Stimulated activated CD4-positive, alpha-beta T cell treated with anti-CD3 and anti-CD28 coated beads, Interleukin-1b, Interleukin-23, amount 100 ng/mL, for 24 hours (primary cell): ENCODE measurements at places on chromosomes 16 and 17.

DNA sequence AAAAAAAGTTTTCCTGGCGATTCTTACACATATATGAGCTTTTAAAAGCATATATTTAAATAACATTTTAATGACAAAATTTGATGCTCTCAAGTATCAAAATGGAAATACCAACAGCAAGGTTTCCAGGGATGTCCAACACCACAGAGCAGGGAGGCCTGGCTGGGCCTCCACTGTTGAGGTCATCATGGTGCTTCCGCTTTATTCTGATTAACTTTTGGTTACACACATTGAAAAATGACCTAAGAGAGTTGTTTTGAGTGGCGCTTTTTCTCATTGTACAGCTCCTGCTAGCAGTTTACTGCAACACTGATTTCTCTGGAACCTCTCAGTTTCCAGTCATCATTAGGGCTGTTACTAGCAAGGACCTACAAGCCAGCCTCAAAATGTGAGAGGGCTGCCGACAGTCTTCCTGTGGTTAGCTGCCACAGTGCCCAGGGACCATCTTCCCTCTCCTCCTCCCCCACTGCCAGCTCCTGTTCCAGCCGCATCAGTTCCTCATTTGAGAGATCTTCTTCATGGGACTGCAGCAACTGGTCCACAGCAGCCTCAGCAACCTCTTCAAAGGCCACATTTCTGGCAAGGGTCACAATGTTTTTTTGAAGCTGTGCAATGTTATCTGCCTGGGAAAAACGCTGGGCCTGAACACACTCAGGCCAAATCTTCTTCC is 21.3 kb downstream of the DEF8 start:
- no peak for DNase-seq

- no peak for DNase-seq
These were observed 11.2 kb downstream of the SULT1A2 start for GRCh38 chr16:28585674-28586073.

DNA sequence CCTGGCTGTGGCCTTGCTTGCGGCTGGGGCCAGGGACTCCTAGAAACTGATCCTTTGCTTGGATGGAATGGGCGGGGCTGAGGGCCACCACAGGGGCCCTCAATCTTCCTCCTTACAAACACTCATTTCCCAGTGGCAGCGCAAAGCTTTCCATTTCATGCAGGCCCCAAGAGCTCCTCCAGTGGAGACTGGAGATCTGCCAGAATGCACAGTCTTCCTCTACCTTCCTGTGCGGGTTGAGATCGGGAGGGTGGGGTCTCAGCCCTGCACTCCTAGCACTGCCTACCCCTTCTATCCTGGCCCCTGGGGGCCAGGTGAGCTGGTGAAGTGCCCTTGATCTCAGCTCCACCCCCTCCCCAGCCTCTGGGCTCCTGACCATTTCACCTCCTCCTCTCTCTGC is 1.7 kb downstream of the NRN1L start:
- DNase-seq = no peak

GRCh38 chr16:22705799-22706198 is 108.2 kb upstream of the HS3ST2 start:
- no peak for DNase-seq

- no peak for DNase-seq
These were observed 11.1 kb downstream of the PIMREG start for GRCh38 chr17:6455321-6455705.

DNA sequence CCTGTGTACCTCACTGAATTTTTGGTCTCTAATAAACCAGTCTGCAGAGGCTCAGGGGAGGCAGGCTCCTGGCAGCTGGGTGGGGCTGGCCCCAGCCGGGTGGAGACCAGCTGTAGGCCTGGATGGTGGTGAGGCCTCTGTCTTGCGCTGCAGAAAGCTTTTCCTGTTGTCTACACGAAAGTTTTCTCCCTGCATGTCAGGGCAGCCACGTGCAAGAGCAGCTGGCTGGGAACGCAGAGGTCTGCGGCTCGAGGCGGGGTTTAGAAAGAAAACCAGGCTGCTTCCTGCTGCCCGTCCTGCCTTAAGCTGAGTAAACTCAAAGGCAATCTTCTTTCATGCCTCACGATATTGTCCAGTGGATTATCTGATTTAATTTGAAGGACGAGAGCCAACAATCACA is 2.4 kb downstream of the SERPINF1 start:
- DNase-seq = no peak

DNA sequence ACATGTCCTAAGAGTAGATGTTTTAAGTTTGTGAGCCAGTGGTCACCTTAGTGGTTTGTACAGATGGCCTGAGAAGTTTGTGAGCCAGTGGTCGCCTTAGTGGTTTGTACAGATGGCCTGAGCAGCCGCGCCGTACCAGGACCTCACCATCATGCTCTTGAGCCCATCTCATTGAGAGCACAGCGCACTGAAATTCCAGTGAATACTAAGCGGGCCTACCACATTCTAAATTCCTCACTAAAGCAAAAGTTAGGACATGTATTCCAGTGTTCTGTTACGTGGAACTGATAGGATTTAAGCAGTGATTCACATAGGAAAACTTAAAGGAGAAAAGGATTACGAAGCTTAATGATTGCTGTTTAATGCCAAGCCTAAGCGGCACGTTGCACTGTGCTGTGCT is 3.9 kb downstream of the USP10 start:
- no peak for DNase-seq

- DNase-seq = no peak
These were observed 2.2 kb downstream of the TEX2 start for GRCh38 chr17:64260886-64261285.
